ENCODE measurements at places on chromosomes 11 and 22.

GRCh38 chr11:119754656-119755355, 25.8 kb upstream of the NECTIN1 start:
- DNase-seq, result no peak

GRCh38 chr11:70343636-70344035, 54.7 kb upstream of the CTTN start:
- no peak for DNase-seq

DNA sequence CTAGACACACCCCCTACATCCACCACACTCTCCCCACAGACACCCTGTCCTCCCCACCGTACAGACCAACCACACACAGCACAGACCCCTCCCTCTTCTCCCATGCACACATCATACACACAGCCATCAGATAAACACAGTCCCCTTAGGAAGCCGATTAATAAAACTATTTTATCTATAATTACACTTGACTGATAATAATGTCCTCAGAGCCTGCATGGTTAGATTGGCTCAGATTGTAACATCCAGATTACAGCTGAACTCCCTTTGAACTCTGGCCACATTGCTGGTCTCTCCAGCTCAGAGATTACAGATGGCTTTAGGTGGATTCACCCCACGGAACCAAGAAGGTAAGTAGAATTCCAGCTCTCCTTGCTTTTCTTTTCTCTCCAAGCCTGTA, 9.5 kb upstream of the ELF5 start:
- no peak for DNase-seq

DNA sequence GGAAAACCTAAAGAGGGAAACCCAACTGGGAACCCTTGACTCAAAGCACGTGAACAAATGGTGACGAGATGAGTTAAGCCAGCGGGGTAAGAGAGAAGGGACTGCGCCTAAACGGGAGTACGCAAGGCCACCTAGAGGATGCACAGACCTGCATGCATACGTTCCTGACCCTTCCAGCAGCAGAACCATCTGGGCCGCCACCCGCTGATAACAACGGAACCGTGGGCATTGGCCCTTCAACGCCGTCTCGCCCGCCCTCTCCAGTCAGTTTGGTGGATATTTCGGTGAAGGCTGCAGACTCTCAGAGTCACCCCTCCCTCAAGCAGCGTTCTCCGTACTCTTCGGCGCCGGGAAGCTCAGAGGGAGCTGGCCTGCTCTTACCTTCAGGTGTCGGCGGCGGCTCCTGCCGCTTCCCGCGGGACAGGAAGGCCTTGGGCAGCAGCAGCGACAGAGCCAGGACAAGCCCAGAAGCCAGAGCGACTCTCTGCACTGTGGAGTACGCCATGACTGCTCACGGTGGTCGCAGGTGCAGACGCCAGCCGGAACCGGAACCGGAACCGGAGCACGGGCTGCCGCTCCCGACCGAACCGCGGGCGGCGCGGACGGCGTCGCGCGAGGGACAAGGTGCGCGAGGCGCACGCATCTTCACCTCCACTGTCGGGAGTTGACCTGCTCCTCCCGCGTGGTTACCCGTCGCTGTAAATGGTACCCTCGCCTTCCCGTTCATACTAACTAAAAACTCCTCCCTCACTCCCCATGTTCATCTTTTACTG, at the start of gene RIC3:
RIC3 (minus strand) TSS at position 541 of the 773 bp plus-strand sequence; CDS start at position 505, 36 bp downstream.
- DNase-seq, result no peak

DNA sequence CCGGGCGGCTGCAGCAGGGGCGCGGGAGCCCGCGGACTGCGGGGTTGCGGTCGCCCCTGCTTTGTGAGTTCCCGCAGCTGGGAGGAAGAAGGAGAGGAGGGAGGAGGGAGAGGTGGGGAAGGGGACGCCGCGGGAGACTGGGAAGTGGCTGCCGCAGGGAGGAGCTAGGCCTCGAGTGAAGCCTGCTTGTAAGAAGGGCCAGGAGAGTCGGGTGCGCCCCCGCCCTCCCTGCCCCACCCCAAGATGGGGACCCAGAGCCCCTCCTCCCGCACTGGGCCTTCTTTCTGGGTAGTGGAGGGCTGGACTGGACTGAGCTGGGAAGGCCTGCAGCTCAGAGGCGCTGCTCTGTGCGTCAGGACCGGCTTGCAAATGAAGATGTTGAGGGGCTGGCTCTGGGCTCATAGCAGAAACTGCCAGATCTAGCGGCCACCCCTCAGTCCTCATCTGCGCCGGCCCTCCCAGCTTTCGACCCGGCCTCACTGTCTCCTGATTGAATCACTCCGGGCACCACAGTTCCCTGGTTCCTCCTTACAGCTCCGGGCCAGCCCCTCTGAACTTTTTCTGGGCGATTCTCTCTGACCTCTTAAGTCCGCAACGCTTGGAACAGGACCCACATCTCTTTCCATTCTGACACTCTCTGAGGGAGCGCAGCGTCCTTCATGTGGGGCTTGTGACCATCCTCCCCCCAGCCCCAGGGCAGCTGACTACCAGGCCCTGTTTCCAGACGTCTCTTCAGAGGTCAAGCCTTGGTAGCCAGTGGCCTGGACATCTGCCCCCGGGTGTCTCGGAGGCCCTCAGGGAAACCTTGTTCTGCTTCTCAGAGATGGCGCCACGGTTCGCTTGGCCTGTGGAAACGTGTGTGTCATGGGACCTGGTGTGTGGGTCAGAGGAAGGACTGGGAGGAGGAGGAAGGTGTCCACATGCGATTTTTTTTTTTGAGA, 21.9 kb downstream of the SERPINH1 start:
- peak; percentile 45 for DNase-seq

GRCh38 chr11:934527-934926, 8.9 kb downstream of the AP2A2 start:
- no peak for DNase-seq

GRCh38 chr11:13923182-13923581, 39.3 kb upstream of the SPON1 start:
- DNase-seq, result no peak

GRCh38 chr22:46696229-46696518, 41.9 kb downstream of the CERK start:
- DNase-seq, result no peak

DNA sequence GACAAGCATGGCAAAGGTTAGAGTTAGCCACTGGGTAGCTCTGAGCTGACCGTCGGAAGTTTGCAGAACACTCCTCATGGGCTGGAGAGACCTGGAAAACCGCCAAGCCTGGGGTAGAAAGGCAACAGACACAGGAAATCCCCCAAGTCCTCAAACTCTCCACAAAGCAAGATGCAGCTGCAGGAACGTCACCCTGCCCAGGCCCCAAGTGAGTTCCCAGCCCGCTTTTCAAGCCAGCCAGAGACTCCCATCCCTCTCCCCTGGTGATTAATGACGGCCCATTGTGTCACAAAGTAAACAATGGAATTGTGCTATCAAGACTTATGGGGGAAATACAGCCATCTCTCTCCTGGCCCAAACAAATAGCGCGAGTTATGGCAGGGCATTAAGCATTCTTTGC, 633.0 kb downstream of the TBC1D22A start:
- no peak for DNase-seq

GRCh38 chr11:43250309-43250708, 61.5 kb upstream of the API5 start:
- DNase-seq, result no peak

DNA sequence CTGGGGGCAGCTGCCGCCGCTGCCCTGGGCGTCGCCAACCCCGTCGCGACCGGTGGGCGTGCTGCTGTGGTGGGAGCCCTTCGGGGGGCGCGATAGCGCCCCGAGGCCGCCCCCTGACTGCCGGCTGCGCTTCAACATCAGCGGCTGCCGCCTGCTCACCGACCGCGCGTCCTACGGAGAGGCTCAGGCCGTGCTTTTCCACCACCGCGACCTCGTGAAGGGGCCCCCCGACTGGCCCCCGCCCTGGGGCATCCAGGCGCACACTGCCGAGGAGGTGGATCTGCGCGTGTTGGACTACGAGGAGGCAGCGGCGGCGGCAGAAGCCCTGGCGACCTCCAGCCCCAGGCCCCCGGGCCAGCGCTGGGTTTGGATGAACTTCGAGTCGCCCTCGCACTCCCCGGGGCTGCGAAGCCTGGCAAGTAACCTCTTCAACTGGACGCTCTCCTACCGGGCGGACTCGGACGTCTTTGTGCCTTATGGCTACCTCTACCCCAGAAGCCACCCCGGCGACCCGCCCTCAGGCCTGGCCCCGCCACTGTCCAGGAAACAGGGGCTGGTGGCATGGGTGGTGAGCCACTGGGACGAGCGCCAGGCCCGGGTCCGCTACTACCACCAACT, 1.0 kb downstream of the FUT4 start:
- peak; percentile 58 for DNase-seq

GRCh38 chr22:50694099-50694605, 21.5 kb downstream of the SHANK3 start:
- no peak for DNase-seq

- DNase-seq, result no peak
Observed at GRCh38 chr22:26811647-26811992, 154.2 kb downstream of the MIAT start.

- DNase-seq, result no peak
Observed at GRCh38 chr11:78112582-78113275, 26.7 kb downstream of the ALG8 start.

DNA sequence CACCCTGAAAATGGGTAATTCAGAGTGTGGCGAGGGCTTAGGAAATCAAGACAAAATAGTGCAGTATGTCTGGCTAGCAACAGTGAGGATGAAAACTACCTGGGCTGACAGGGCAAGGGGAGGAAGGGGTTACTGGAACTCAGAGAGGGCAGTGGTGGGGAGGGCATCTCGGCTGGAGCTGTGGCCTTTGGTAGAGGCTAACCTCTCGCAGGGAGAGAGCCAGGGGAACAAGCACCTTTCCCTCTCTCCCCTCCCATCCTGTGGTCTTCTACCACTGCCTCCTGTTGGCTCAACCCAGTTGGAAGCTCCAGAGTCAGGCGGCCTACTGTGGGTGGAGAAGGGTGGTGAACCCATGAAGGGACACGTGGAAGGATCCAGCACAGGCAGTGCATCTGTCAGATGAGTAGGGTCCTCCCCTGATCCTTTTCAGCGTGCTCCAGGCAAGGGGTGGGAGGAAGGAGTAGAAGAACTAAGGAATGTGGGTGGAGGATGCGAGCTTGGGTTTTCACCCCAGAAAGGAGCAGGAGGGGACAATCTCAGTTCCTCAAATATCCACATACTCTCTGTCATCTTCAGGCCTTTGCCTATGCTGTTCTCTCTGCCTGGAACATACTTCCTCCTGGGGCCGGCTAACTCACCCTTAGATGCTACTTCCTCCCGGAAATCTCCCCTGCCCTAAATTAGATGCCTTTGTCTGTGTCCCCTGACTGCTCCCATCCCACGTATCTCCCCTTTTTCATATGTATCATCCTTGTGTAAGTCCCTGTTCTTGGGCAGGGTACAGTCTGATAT, 6.2 kb upstream of the KCNE3 start:
- DNase-seq, result no peak

GRCh38 chr11:115471367-115471766, 32.8 kb downstream of the CADM1 start:
- DNase-seq, result no peak

DNA sequence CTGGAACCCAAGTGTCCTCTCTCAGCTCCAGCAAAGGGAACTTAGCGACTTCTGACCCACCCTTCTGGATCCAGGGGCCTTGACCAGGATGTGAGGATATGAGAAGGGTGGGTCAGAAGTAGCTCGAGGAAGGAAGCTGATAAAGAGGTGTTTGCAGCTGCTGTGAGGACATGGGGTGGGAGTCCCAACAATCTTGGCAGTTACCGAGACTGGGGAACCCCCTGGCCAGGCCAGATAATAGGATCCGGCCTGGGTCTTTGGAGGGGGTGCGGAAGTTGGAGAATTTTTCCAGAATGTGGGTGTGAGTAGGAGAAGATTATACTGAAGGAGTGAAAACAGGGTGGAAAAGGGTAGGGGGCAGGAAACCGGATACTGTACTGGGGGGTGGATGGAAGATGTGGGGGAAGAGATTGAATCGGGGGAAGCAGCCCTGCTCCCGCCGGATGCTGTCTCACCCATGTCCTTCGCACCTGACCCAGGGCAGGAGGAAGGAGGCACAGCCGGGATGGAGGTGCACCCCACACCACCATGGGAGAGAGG, 2.8 kb upstream of the MCAM start:
- no peak for DNase-seq

- DNase-seq, result no peak
Observed at GRCh38 chr11:68709062-68709461, 24.7 kb downstream of the GAL start.

DNA sequence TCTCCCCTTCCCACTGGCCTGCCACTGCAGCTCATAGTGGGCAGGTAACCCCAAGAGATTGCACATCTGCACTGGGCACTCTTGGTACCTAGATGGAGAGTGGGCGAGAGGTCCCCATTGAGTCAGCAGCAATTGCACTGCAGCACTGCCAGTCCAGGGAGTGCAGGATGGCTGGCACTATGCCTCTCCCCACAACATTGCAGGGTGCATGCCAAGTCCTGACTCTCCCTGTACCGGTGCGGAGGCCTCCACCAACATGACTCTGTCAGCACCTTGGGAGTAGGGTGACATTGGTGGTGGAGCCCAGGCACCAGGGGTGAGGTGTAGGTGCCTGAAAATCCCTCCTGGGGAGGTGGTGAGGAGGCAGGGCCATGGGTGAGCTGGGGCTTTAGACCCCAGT, 82.2 kb downstream of the TRAF6 start:
- no peak for DNase-seq

DNA sequence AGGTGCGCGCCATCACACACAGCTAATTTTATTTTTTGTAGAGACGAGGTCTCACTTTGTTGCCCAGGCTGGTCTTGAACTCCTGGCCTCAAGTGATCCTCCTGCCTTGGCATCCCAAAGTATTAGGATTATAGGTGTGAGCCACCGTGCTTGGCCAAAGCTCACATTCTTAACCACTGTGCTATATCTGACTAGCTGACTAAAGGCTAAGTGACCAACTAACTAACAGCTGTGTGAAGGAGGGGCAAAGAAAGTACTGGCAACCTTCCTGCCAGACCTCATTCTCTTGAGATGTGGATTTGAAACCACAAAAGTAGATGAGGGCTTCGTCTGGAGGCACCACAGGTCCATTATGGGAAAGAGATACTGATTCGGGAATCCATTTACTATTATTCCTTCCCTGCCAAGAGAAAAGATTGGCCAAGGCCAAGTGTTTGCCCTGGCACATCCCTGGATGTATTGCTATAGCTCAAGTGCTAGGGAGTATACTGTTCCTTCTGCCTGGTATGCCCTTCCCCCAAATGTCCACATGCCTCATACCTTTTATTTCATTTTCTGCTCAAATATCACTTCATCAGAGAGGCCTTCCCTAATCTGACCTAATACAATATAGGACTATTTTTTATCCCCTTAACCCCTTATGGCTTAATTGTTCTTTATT, 52.7 kb upstream of the RRM1 start:
- DNase-seq, result no peak

GRCh38 chr22:37664249-37665101, 6.0 kb downstream of the PDXP start:
- no peak for DNase-seq

DNA sequence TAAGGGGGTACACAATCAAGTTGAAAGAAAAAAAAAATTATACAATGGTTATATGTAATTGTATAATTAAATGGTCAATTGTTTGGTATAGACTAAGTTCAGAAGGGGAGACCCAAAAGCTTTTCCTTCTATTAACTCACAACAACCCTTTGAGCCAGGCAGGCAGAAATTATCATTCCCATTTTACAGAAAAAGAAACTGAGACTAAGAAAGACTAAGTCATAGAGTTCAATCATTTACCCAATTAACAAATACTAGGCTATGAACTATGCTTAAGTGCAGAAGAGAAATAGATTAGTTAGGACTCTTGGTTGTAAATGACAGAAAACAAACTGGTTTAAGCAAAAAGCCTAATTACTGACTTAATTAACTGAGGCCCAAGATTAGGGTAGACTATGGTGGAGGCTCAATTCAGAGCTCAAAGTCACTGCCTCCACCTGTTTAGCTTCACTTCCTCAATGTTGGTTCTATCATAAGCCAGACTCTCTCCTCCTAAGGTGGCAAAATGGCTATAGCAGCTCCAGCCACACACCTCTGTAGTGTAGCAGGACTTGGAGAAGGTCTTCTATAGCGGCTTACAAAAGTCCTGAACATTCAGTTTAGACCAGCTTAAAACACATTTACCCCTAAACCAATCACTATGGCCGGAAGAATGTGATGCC, 34.2 kb downstream of the FAM168A start:
- DNase-seq, result no peak

Measured in RKO (cell line).